ENCODE measurements at places on chromosomes 6 and 20. TPM values are rescaled to one million over a fixed set of nuclear protein-coding genes. Genes with fewer than 3 reads are reported as not detected.

The GFRAL gene
- 0.13 TPM for total RNA-seq

The VWA7 gene
- total RNA-seq: 1.2 TPM

The TOX2 gene
- 0.44 TPM for total RNA-seq

The SLC32A1 gene
- total RNA-seq: not detected
